ENCODE measurements at places on chromosomes 11 and 22. TPM values are rescaled to one million over a fixed set of nuclear protein-coding genes. Genes with fewer than 3 reads are reported as not detected.

Gene DEUP1
- not detected for total RNA-seq

Gene WBP2NL
- not detected for total RNA-seq

Gene B4GALNT4
- total RNA-seq: not detected

Gene OMP
- total RNA-seq: not detected

Gene RGL4
- total RNA-seq: not detected

GRCh38 chr11:114187173-114187572, 109.0 kb upstream of the NNMT start:
- no peak for DNase-seq

- DNase-seq: no peak
Measured at GRCh38 chr22:46676881-46677280, 56.7 kb downstream of the GRAMD4 start.

DNA sequence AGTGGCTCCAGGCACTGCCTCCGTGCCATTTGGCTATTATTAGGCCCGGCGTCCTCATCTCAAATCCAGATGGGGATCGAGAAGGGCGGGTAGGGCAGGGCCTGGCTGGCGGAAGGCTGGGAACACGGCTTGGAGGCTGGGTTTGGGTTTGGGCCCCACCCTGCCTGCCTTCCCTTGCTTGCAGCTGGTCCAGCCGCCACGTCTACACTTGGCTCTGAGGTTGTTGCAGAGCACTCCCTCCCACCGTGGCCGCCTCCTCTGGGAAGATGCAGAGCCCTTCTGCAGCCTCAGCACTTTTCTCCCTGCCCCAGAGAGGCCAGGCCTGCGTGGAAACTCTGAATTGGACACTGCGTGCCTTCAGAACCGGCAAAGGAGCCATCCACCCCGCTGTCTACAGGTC, 5.2 kb upstream of the SMTN start:
- peak; percentile 40 for DNase-seq

DNA sequence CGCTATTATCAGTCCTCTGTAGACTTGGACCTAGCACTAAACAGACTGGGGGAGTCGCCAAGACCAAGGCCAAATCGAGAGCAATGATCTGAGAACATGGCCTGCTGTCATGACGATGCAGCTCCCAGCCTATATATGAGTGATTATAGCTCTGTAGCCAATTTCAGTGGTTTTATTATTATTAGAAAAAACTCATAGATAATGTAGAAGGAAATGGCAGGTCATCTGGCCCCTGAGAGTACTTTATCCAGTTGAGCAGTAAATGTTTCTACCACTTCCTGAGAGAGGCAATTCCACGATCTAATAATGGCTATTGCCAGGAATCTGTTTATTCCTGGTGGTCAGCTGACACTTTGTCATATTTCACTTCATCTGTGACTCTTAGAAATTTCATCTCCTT, 666.7 kb downstream of the OPCML start:
- no peak for DNase-seq

- no peak for DNase-seq
Measured at GRCh38 chr11:8705146-8705545, 22.6 kb downstream of the RPL27A start.

- DNase-seq: peak; percentile 44
Measured at GRCh38 chr11:94183886-94184264, 55.2 kb downstream of the PANX1 start.

DNA sequence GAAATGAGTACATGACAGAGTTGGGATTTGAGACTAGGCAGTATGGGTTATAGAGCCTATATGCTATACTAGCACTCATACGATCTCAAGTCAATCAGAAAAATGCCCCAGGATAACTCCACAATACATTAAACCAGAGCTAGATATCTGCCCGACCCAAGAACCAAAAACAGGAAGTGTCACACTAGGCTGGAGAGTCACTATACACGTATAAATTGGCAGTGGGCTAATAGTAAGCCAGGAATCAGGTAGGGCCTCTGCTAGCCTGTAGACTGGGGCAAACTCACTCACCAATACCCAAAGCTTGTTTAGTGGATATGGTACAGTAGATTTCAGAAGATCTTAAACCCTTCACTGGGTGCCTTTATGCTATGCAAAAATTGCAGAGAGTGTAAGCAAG, 16.2 kb upstream of the EIF4G2 start:
- no peak for DNase-seq

GRCh38 chr22:31753005-31753633, 700 bp upstream of the DEPDC5 start:
- no peak for DNase-seq

All from SJSA1 (cell line).